ENCODE measurements at places on chromosomes 2 and 18.
A peak's percentile ranks its signal among the peaks of the same experiment; 100 is the strongest.

DNA sequence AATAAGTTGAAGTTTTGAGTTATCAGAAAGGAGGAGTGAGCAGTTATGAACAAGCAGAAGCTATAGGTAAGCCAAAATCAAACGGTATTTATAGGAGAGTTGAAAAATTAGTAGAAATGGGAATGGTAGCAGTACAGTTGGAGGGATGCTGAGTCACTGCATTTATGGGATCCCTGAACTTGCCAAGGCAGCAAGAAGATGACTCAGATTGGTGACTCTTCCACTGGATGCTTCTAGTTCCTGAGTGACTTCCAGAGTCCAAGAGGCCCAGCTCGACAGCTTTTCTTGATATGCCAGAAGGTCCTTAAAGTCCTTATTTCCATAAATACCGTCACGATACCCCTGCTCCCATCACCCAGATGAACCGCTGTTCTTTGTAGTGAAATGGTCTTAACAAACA lies 31.1 kb upstream of the ACTR3 start:
- DNase-seq: peak; percentile 81

DNA sequence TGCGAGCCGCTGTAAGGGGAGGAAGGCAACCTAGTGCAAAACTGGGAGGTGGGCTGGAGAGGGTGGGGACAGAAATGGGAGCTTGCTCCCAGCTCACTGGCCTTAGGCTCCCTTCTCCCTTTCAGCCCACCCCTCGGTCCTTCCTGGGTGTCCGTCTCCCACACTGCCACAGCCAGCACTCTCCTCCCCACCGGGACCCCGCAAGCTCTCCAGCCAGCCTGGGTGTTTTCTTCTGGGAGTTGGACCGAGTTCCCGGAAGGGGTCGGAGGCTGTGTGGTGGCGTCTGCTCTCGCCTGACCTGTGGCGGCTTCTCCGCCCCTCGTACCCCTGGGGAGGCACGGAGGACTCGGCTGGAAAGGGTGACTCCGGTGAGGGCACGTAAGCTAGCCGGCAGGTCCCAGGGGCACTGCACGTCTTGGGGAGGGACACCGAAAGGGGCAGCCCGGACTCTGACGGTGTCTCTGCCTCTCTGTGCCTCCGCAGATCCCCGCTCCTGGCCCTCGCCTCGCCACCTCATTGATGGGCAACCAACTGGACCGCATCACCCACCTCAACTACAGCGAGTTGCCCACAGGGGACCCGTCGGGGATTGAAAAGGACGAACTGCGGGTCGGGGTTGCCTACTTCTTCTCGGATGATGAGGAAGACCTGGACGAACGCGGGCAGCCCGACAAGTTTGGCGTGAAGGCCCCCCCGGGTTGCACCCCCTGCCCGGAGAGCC lies 1.1 kb downstream of the LRATD1 start:
- DNase-seq: no peak

GRCh38 chr2:207397917-207398655 lies 131.7 kb upstream of the CREB1 start:
- peak; percentile 54 for DNase-seq

GRCh38 chr2:69985688-69986087 lies 24.3 kb upstream of the ASPRV1 start:
- no peak for DNase-seq

GRCh38 chr2:194383401-194383800 lies 1273.6 kb upstream of the SLC39A10 start:
- peak; percentile 6 for DNase-seq

- no peak for DNase-seq
These were observed 57.7 kb downstream of the PRKCE start for GRCh38 chr2:45709137-45709536.

DNA sequence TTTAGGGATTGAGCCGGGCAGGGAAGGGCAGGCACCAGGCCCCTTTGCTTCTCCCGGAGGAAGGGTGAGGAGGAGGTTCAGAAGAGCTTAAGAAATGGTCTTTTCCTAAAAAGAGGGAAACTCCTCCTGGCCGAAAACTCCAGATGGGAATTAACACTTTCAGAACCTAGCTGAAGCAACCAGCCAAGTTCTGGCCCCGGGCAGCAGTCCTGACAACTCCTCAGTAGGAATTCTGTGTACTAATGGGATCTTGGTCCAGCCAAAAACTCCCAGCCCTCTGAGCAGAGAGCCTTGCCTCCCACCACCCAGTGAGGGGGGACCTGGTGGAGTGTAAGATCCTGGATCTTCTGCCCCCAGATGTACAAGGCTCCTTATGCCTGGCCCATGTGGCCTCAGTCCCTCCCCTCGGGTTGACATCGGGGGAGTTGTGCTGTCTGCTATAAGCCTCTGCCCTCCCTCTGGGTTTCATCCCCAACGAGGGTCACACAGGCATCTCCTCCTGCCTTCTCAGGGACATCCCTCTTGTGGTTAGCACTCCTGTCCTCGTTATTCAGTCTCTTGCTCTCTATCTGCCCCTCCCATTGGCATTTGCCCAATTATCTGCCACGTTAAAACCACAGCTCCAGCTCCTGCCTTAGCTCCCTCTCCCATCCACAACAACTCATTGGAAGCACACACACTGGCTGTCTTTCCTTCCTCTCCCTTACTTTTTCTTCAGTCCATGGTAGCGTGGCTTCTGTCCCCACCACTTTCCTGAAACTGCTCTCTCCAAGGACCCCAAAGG lies 184.6 kb downstream of the CYP26B1 start:
- peak; percentile 59 for DNase-seq

- no peak for DNase-seq
These were observed 43.7 kb downstream of the PTPN2 start for GRCh38 chr18:12840382-12840781.

DNA sequence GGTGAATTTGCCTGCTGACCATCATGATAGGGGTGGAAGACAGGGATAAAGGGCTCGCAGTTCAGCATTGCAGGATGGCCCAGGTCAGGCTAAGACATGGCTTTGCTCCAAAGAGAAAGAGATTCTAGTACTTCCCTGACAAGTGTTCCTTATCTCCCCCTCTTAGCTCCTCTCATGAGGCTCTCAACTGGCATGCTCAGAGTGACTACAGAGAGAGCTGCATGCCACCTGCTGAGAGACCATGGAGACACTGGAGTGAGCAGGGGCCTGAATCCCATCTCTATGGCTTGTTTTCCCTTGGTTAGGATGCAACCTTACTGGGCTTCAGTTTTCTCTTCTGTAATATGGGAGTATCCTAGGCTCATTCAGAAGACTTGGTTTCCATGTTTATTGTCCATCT lies 94.3 kb downstream of the ARHGAP15 start:
- no peak for DNase-seq

DNA sequence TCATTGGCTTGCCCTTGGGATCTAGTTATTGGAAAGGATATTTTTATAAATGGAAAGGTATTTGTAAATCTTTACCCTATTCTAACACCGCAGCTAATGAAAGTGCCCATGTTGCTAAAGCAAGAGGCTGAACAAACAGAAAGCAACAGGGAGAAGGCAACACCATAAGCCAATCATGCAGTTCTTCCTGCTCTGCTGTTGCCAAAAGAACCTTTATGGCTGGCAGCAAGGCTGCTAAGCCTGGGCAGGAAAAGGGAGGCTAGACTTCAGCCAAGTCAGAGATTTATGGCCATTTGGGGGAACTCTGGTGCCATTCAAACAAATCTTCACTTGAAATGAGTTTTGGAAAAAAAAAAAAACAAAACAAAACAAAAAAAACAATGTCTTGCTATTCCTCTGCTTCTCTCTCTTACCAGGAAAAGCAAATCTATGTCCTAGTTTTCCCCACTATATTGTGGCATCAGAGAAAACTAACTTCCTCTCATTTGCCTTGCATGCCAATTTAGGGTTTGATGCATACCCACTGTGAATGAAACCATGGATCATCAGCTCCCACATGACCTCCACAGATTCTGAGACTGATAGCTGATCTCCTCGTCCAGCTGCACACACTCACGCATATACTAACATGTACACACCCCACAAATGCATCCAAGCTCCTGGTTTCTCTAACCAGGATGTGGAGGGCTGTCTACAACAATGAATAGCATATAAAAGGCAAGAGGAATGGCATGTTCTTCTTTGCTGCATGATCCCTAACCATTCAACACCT lies 179.3 kb downstream of the C1D start:
- no peak for DNase-seq

GRCh38 chr2:46943881-46944798 lies 28.5 kb upstream of the MCFD2 start:
- no peak for DNase-seq

- no peak for DNase-seq
These were observed 6.8 kb downstream of the NEU4 start for GRCh38 chr2:241815477-241816430.

DNA sequence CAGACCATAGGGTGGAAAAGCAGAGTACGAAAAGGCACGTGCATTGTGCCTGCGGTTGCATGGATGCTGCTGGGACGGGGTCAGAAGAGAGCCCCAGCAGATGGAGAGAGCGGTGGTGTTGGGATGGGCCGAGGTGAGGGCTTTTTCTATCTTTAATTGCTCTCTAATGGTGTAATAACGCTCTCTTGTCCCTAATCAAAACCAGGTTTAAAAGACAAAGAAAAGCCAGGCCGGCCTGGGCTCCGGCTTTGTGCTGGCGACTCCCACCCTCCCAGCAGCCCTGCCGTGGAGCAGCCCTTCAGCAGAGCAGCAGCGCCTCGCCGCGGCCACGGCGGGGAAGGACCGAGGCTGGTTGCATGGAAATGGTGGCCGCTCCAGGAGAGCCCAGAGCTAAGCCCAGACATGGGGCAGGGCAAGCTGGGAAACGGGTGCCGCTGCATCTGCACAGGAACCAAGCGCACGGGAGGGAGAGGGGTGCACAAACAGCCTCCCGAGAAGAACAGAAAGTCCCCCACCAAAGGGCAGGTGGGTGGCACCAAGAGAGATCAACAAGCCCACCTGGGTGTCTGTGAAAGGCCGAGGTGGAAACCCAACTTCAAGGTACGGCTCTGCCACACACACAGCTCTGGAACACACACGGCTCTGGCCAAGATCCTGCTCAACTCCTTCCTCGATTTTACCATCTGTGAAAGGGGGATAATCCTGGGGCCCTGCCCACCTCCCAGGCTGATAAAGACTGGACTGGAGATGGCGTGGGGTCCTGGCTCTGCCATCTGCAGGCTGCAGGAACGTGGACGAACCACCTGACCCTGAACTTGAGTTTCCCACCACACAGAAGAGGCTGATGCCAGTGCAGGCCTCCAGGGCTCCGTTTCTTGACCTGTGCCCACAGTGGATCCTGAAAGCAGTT lies 15.0 kb downstream of the HS1BP3 start:
- peak; percentile 83 for DNase-seq

GRCh38 chr2:62662554-62662953 lies 43.0 kb upstream of the EHBP1 start:
- DNase-seq: no peak

GRCh38 chr2:170026361-170026760 lies 151.6 kb upstream of the MYO3B start:
- DNase-seq: no peak

DNA sequence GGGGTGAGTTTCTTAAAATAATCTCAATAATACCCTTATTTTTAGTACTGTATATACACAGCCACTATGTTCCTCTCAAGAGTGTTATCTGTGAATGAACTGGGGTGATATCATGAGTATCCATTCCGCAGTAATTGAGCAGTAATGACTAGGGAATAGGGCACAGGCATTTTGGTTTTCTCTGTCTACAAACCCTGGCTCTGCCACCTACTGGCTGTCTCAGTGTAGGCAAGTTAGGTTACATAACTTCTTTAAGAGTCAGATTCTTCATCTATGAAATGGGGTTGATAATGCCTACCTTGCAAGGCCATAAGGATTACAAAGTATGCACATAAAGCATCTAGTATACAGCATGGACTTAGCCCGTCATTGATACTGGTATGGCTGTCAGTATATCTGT lies 555.8 kb downstream of the NRXN1 start:
- DNase-seq: no peak

DNA sequence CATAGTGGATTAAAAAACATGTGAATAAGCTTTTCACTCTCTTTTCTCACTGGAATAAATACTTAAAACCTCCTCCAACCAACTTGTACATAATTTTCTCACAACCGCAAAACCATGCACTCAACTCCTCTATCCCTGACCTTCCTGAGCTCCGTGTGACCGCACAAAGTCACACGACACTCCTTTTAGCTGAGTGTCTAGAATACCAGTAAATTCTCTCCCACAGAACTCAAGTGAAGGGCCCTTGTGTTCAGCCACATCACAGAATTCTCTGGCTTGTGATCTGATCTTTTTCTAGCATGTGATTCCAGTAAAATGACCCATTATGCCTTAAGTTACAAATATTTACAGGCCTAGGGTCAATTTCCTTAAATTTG lies 91.2 kb upstream of the ARL4C start:
- no peak for DNase-seq

- DNase-seq: no peak
These were observed 1035.5 kb downstream of the SOCS6 start for GRCh38 chr18:71324356-71324755.

- no peak for DNase-seq
These were observed 822 bp downstream of the GDF7 start for GRCh38 chr2:20667531-20668401.

GRCh38 chr2:134120733-134121630 lies 132.9 kb upstream of the MGAT5 start:
- peak; percentile 65 for DNase-seq

- DNase-seq: no peak
These were observed 3.2 kb upstream of the KIDINS220 start for GRCh38 chr2:8840475-8841091.

GRCh38 chr18:48922801-48923730 lies 27.7 kb downstream of the SMAD7 start:
- DNase-seq: peak; percentile 96

GRCh38 chr2:141737492-141738255 lies 393.1 kb downstream of the LRP1B start:
- no peak for DNase-seq

- peak; percentile 35 for DNase-seq
These were observed 712.5 kb downstream of the TDRD15 start for GRCh38 chr2:21836261-21836660.

GRCh38 chr18:26487437-26487836 lies 60.9 kb downstream of the KCTD1 start:
- DNase-seq: peak; percentile 19

- DNase-seq: no peak
These were observed 71.3 kb downstream of the TNFRSF11A start for GRCh38 chr18:62396381-62396780.

GRCh38 chr2:75290600-75291150 lies 91.4 kb upstream of the TACR1 start:
- peak; percentile 49 for DNase-seq

GRCh38 chr18:61742565-61743429 lies 150.0 kb downstream of the RNF152 start:
- no peak for DNase-seq

- no peak for DNase-seq
These were observed 45.2 kb downstream of the ITGA6 start for GRCh38 chr2:172472446-172473033.

- no peak for DNase-seq
These were observed 158.9 kb downstream of the RHBDD1 start for GRCh38 chr2:226994775-226995174.

DNA sequence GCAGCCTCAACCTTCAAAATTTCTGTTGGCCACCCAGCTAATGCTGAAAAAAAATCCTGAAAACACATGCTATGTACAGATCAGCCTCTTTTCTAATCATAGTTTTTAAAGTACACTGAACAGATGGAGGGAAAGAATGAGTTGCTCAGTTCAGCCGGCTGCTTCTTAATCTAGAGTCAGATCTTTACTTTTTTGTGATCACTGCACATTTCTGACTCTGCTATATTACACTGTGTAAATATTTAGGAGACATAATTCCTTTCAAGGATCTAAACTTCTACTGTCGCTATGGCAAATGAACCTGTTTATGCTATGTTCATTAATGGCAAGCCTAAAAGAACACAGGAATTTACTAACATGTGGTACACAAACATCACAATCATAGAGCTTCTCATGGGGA lies 114.2 kb downstream of the SRBD1 start:
- DNase-seq: no peak

- peak; percentile 17 for DNase-seq
These were observed 27.1 kb upstream of the ZC3H15 start for GRCh38 chr2:186459009-186459408.

All from fibroblast of skin of right quadriceps (primary cell).